Hepatocyte (in vitro differentiated cells): ENCODE measurements at places on chromosomes 4 and X.

GRCh38 chrX:41563876-41564275, 116.7 kb downstream of the NYX start:
- no peak for DNase-seq

- no peak for DNase-seq
Observed at GRCh38 chr4:12881945-12882584, 602.1 kb downstream of the RAB28 start.

GRCh38 chr4:117137145-117137544, 51.8 kb upstream of the TRAM1L1 start:
- DNase-seq, result no peak

DNA sequence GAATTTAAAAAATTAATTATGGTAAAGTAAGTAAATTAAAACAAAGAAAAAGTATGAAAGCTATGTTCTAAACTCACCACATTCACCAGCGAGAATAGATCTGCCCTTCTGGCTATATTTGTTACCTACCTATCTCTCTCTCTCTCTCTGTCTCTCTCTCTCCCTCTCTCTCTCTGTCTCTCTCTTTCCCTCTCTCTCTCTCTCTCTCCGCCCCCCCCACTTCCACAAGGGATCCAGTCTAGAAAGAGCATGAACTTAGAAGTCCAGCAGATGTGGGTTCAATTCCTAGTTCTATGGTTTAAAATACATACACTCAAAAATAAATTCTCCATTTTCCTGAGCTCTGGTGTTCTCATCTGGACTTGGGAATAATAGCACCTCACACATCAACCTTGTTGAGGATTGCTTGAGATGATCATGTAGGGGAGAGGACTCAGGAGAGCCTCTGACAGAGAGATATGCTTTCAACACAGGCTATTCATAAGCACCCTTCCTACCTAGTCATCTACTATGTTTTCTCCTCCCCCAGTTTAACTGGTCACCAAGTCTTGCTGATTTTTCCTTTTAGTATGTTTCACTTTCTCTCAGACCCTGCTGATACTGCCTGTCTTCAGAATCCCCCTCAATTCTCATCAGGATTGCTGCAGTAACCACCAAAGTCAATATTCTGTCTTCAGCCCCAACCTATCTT, 64.7 kb downstream of the SLC7A11 start:
- no peak for DNase-seq
